ENCODE measurements at places on chromosomes 1 and 21.

GRCh38 chr21:24275616-24276015 is 1331.7 kb downstream of the MRPL39 start:
- DNase-seq: no peak

DNA sequence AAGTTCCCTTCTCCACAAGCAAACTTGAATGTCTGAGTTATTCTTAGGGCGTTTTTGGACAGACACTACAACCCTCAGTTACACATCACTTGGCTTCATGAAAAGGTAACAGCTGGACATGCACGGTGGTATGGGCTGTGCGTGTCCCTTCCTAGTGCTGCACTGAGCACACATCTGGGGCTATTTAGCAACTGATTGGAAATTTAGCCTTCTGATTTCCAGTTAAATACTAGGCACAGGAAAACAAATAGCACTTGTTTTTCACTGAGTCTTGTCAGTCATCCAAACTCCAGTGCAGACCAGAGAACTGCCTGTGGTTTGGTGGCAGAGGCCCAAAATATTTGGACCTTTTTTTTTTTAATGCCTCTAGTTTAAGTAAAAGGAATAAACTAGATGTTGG is 134.7 kb downstream of the TGFBR3 start:
- DNase-seq: no peak

GRCh38 chr21:37870221-37870620 is 46.0 kb downstream of the KCNJ6 start:
- no peak for DNase-seq

DNA sequence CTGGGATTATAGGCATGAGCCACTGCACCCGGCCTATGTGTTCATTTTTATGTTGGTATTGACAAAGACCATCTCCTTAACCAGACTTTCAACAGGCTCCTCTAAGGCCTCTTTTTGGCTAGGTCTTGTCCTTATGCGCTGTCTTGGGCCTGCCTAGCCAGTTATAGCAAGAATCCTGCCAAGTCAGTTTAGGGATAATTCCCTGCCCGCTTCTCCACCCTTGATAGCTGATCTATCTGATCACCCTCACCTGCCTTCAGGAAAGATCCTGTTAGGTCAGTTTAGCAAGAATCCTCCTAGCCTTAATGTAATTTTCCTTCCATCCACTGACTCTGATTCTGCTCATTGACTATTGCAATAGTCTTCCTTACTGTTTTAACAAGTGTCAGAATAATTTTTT is 2.4 kb upstream of the B4GALT3 start:
- DNase-seq: no peak

DNA sequence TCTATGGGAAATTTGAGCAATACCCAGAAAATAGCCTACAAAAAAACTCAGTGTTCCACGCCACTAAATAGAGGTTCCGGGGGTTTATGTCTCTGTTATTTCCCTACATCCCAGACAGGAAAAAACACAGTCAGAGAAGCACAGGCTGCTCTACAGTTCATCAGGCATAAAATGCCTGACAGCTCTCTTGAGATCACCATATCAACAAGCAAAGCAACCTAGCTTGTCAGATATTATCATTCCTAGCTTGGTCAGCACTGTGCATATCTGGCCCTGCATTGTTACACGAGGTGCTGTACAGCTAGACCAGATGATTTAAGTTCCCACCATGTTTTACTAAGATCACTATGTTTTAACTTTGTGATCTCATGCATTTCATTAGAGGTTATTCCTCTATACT is 172.6 kb downstream of the PTPRC start:
- no peak for DNase-seq

- DNase-seq: no peak
Observed at GRCh38 chr1:60126723-60127122, 53.2 kb upstream of the C1orf87 start.

DNA sequence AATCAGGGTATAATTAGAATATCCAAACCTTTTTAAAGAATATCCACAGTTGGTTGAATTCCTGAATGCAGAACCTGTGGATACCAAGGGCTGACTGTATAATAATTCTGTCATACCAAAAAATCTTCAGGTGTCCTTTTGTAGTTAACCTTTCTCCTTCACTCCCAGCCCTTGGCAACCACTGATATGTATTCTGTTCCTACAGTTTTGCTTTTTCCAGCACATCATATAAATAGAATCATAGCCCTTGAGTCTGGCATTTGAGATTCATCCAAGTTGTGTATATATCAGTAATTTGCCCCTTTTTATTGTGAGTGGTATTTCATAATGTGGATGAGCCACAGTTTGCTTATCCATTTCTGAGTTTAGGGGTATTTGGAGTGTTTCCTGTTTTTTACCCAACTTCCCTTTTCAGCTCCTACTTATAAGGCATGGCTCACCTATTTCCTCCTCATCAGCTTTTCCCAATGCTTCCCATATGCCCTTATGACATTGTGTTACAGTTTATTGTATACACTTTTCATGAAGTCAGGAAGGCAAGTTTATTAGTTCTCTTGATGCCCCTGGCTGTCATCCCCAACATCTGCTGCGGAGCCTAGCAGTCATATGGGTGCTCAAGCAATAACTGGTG is 35.0 kb upstream of the AGO1 start:
- no peak for DNase-seq

DNA sequence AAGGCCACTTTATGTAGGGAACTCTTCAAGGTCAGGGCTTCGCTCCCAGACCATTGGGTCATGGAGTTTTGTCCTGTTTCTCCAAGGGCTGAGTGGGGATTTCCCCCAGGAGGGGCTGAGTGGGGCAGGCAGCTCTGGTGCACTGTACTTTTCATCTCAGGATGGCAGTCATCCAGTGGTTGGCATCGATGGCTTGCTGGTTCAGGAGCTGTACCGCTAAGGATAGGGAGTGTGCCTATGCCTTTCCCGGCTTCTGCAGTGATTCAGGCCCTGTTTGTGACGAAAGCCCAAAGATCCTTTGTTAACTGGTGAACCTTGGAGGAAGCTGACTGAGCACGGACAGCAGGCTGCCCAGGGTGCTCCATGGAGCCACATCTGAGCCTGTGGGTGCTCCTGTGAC is 100.1 kb upstream of the GADD45A start:
- no peak for DNase-seq
